ENCODE measurements at places on chromosomes 1 and 21. TPM values are rescaled to one million over a fixed set of nuclear protein-coding genes. Genes with fewer than 3 reads are reported as not detected.

The TGFBR3 gene
- total RNA-seq, result 52.4 TPM

GRCh38 chr1:204828352-204828850 is 42.3 kb upstream of the NFASC start:
- DNase-seq, result peak; percentile 75

- no peak for DNase-seq
These were observed 12.1 kb downstream of the CSTB start for GRCh38 chr21:43763901-43764523.

GRCh38 chr1:234918181-234918841 is 210.3 kb downstream of the TOMM20 start:
- peak; percentile 62 for DNase-seq

The CBR1 gene
- 33.5 TPM for total RNA-seq

- DNase-seq, result no peak
These were observed 7.2 kb upstream of the IGSF3 start for GRCh38 chr1:116674751-116675150.

The OR6K6 gene
- not detected for total RNA-seq

DNA sequence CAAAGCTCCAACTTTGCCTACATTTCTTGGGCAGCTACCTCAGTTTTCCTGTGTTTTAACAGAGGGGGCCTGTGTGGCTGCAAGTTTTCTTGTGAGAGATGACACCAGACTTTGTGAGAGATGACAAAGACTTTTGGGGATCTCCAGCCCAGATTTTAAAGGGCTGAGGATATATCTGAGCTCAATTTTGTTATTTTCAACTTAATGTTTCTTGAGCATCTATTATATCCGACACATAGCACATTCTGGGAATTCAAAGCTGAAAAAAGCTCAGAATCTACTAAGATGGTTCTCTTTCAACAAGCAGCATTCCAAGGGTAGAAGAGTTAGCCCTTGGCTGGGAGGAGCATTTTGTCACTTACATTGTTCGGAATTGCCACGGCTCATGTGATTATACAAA is 53.4 kb upstream of the PTGFRN start:
- no peak for DNase-seq

The IGSF5 gene
- 6.3 TPM for total RNA-seq

Measured in right cardiac atrium (tissue), 5 donors.